ENCODE measurements at places on chromosomes 1 and 21.

DNA sequence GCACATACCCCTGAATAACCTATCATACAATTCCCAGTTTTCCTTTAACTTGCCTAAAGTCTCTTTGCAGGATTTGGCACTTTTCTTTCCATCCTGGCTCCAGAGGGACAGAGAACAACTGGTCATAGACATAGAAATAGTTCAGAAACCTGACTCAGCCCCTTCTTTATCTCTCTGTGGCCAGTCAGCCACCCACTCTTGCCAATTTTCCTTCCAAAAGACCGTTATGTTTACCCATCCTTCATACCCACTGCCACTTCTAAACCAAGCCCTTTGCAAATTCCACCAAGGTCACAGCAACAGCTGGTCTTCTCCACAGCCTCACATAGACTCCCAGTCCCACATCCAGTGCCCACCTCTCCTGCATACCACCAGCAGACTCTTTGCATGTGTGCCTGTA lies 127.2 kb upstream of the FGGY start:
- no peak for DNase-seq

- DNase-seq = no peak
Observed at GRCh38 chr1:32305310-32305709, 13.4 kb downstream of the HDAC1 start.

DNA sequence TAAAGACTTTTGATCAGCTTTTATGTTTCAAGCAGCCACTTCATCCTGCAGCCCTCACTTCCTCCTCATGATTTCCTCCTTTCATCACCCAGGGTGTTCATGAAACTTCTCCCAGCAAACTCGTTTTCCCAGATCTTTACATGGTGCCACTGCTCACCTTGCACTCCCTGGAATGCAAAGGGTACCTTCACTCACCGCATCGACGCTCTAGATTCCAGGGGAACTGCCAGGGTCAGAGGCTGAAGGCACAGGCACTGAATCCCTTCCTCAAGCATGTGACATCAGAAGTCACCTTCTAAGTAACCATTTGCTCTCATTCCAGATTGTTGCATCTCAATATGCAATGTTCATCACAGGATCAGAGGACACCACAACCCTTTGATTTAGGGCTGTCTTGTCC lies 82.8 kb downstream of the PRKAB2 start:
- DNase-seq = no peak

- DNase-seq = no peak
Observed at GRCh38 chr1:246797597-246797996, 73.4 kb downstream of the SCCPDH start.

DNA sequence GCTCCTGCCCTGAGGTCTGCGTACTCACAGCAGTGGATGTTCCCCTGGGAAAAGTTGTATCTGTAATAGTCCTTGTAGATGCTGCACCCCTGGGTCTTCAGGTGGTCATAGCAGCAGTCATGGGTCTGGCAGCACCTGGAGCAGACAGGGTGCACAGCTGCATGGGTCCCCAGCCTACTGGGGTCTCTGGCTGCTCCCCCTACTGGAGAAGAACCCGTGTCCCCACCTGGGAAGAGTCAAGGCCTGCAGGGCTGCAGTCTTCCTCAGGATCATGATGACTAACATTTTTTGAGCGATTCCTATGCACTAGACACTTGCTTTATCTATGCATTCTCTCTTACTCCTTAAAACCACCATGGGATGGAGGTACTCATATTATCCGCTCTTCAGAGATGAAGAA lies 3.9 kb downstream of the PLA2G2D start:
- DNase-seq = no peak

DNA sequence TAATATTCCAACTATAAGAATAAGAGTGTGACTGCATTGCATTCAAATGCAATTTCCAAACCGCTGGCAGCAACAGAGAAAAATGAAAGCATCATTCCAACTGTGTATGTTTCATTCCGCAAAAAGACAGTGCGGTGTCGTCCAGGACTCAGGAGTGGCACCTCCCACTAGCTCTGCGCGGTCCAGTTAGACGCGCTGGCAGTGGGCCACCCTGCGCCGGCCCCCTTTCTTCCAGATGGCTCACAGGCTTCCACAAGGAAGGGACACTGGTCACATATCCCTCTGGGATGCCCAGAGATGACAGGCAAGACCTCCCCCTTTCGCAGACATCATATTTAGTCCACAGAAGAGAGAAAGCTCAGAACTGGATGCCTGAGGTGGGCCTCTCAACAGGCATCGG lies 11.9 kb downstream of the WRAP73 start:
- DNase-seq = no peak

GRCh38 chr1:159071970-159072582 lies 4.5 kb downstream of the AIM2 start:
- peak; percentile 70 for DNase-seq

GRCh38 chr1:179190861-179191260 lies 38.6 kb downstream of the ABL2 start:
- no peak for DNase-seq

DNA sequence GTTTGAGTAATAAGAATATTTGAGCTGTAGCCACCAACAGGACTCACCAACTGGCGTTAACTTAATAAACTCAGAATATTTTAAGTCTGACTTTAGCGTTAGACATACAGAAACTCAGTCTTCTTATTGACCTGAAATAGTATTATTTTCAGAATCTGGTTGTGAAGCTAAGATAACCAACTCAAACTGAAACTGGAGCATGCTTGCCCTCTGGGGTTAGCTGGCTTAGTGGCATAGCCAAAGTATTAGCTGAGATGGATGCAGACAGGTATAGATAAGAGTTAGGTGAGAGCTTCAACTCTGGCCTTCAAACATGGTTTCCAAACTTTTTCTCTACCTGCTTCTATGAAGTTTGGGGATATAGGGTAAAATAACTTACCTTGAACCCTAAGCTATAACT lies 40.5 kb downstream of the AMY1C start:
- peak; percentile 17 for DNase-seq

Data from GM12865 (cell line).